COR-L47 (cell line): ENCODE measurements at places on chromosomes 4 and X.

GRCh38 chrX:47900833-47901232 is 64.1 kb downstream of the ZNF81 start:
- DNase-seq, result no peak

DNA sequence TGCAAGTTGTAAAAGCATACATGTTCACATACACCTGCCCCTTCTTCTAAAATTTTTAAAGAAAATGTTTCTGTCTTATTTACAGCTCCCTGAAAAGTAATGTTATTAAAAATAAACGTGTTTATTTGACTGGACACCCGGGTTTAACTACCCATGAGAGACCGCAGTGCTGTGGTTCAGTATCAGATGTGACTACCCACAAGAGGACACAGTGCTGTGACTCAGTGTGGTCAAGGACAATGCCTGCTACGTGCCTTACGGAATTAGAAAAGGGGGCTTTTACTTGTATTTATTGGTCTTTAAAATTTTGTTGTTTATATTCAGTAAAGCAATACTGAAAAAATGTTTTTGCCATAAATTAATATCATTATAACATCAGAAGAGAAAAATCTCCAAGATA is 641.4 kb downstream of the TRIML1 start:
- DNase-seq, result no peak

DNA sequence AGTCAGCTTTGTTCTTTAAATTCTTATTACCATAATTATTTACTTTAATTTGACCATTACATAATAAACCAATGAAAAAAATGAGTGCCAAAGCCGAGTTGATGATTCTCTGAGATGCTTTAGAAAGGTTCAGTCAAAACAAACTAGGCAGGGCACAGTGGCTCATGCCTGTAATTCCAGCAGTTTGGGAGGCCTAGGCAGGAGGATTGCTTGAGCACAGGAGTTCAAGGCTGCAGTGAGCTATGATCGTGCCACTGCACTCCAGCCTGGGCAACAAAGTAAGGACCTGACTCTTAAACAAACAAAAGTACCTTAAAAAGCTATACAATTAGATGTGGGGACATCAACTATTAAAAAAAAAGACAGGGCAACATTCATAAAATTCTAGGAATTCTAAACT is 75.0 kb downstream of the AFAP1 start:
- no peak for DNase-seq

GRCh38 chr4:163343604-163344146 is at the start of gene NPY5R:
Gene NPY5R, plus strand, starts transcription at chr4:163343892. Its CDS starts 6,382 bp downstream, at chr4:163350274.
- DNase-seq, result no peak

- DNase-seq, result peak; percentile 33
Observed at GRCh38 chr4:116357758-116358157, 727.6 kb downstream of the TRAM1L1 start.

DNA sequence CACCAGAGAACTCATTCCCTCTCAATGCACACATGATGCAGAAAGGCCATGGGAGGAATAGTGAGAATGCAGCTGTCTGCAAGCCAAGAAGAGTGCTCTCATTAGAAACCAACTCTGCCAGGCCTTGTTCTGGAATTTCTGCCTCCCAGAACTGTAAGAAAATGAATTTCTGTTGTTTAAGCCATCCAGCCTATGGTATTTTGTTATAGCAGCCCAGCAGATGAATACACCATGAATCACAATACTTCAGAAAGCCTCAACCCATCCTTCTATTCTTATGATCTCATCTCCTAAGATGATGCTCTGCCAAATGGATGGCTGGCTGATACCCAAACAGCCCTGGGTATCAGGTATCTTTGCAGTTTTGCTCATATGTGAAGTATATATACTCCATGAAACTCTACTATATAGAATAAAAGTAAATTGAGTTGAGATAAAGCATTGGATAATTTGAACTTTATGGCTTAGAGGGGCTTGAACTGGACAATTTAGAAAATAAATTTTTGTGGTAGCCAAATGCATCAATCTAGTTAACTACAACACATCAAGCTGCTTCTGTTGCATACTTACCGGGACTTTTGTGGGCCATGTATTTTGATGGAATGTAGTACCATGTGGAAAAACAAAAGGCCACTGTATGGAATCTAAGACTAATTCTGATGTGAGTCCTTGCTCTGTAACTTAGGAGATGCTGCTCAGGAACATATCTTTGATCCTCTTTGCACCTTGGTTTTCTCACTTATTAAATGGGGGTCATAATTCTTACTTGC is 245.9 kb downstream of the HS3ST1 start:
- no peak for DNase-seq

GRCh38 chr4:189048119-189048518 is 892.6 kb upstream of the FRG1 start:
- DNase-seq, result no peak

GRCh38 chr4:108359130-108359985 is 190.6 kb upstream of the LEF1 start:
- DNase-seq, result no peak

GRCh38 chr4:11791797-11792196 is 363.1 kb upstream of the HS3ST1 start:
- no peak for DNase-seq

GRCh38 chr4:137545461-137545861 is 13.2 kb upstream of the PCDH18 start:
- DNase-seq, result peak; percentile 12

DNA sequence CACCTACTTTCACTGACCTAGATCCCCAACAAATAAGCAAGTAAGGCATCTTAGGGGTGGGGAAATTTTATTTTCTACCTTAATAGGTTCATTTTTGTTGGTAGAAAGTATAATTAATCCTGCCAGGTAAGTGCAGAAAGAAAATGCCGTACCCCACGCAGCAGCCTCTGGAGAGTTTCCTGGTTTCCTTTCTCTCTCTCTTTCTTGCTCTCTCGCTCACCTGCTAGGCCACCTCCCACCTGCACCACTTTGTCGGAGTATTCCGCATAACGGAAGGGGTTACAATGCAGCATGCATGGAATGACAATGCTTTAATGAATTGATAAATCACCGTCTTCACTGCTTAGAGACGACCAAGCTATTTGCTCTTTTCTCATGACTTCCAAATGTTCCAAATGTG is 101.0 kb downstream of the SCD5 start:
- DNase-seq, result no peak
